ENCODE measurements at places on chromosomes 2 and 18. TPM values are rescaled to one million over a fixed set of nuclear protein-coding genes. Genes with fewer than 3 reads are reported as not detected.

DNA sequence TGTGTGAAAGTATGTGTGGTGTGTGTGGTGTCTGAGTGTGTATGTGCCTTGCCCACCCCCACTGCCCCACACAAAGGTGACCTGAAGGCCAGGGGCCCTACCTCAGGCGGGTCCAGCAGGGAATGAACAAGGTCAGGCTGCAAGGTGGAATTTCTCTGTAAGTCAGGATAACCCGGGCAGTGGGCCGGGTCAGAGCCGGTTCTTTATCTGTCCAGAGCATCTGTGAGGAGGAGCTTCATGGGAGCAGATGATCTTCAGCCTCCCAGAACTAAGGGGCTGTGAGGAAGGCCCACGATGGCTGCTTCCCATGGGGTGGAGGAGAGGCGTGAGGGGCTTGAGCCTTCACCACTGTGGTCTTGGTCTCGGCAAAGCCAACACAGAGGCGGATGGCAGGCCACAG lies 150.3 kb downstream of the TFCP2L1 start:
- no peaks in the 10 kb centered on the region for H3K4me1 ChIP-seq
- H3K27me3 ChIP-seq = no peaks in the 10 kb centered on the region
- H3K4me3 ChIP-seq = no peak overlapping the region

- H3K4me3 ChIP-seq = no peak overlapping the region
- no peak for DNase-seq
- no peaks in the 10 kb centered on the region for H3K36me3 ChIP-seq
- no peaks in the 10 kb centered on the region for H3K4me1 ChIP-seq
Observed at GRCh38 chr2:203432811-203433210, 102.3 kb downstream of the RAPH1 start.

GRCh38 chr2:115946891-115947290 lies 1504.5 kb downstream of the DPP10 start:
- no peaks in the 10 kb centered on the region for H3K27me3 ChIP-seq
- no peak overlapping the region for H3K27ac ChIP-seq
- H3K4me1 ChIP-seq = no peaks in the 10 kb centered on the region
- H3K4me3 ChIP-seq = no peak overlapping the region
- H3K36me3 ChIP-seq = no peaks in the 10 kb centered on the region
- no peak for DNase-seq

DNA sequence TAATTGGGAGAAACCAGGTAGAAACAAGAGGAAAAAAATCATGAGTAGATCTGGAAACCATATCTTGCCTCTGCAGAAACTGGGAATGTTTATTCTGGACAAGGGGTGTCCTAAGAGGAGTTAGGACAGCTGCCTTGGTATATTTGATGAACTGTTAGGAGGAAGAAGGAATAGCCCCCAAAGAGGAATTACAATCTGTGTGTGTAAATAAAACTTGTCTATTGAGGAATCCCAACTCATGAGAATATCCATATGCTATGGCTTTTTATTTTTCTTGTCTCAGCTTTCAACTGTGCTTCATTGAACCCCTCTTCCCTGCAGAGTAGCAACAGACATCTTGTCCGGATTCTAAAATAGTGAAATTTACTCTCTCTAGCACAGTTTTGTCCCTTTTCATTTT lies 423.5 kb upstream of the SLC14A2 start:
- no peaks in the 10 kb centered on the region for H3K36me3 ChIP-seq
- no peaks in the 10 kb centered on the region for H3K27me3 ChIP-seq
- no peak overlapping the region for H3K4me3 ChIP-seq
- H3K4me1 ChIP-seq = no peaks in the 10 kb centered on the region

- H3K4me1 ChIP-seq = no peaks in the 10 kb centered on the region
- no peak for DNase-seq
- peak overlapping the region; percentile 80 for H3K4me3 ChIP-seq
- H3K27ac ChIP-seq = peak overlapping the region; percentile 93
Observed at GRCh38 chr2:159713631-159714246, 1.4 kb downstream of the MARCHF7 start.

GRCh38 chr2:151334082-151334815 lies 23.1 kb upstream of the TNFAIP6 start:
- H3K36me3 ChIP-seq = no peaks in the 10 kb centered on the region
- DNase-seq = no peak
- no peak overlapping the region for H3K4me3 ChIP-seq
- no peak overlapping the region for H3K27ac ChIP-seq

DNA sequence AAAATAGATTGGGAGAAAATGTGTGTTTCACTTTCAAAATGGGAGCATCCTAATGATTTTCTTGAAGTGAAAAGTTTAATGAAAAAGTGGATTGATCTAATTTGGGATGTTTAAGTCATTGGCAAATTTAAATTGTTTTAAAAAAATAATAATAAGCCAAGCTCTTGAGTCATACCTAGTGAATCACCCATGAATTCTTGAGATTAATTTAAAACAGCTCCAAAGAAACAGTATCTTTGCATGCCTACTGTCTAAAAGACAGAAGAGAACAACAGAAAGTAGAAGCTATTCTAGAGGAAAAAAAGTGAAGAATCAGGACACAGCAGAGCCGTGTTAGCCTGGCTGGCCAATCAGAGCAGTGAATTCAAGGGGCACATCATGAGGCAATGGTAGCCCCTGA lies 7.7 kb downstream of the ACVR1C start:
- no peaks in the 10 kb centered on the region for H3K27me3 ChIP-seq
- no peaks in the 10 kb centered on the region for H3K4me1 ChIP-seq
- no peak overlapping the region for H3K4me3 ChIP-seq
- H3K36me3 ChIP-seq = no peaks in the 10 kb centered on the region
- DNase-seq = no peak
- no peak overlapping the region for H3K27ac ChIP-seq

- DNase-seq = no peak
- peaks cover 7% of the 10 kb centered on the region for H3K4me1 ChIP-seq
- H3K27ac ChIP-seq = no peak overlapping the region
- no peak overlapping the region for H3K4me3 ChIP-seq
Observed at GRCh38 chr2:58042486-58042970, 4.1 kb upstream of the VRK2 start.

- peaks cover 10% of the 10 kb centered on the region for H3K4me1 ChIP-seq
Observed at GRCh38 chr18:44823286-44823685, 142.6 kb downstream of the SETBP1 start.

GRCh38 chr2:19362755-19363473 lies 4.5 kb upstream of the OSR1 start:
- DNase-seq = peak; percentile 84
- no peaks in the 10 kb centered on the region for H3K36me3 ChIP-seq
- H3K4me3 ChIP-seq = peak overlapping the region; percentile 52
- H3K27ac ChIP-seq = peak overlapping the region; percentile 61
- H3K27me3 ChIP-seq = no peaks in the 10 kb centered on the region

DNA sequence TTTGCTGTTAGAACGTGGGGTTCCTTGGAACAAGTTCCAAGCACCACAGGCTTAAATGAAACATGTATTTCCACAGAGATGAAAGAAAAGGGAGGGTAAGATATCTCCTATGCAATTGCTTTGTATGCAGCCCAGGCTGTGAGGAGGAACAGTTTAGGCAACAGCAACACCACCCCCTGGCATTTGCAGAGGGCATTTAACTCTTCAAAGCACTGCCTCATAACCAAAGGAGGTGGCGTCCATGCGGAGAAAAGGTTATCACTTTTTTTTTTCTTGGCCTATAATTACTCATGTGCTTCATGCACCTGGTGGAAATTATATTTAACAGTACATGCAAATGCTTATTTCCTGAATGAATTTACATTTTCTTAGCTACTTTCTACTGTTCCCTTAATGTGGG lies 286.0 kb downstream of the LPIN1 start:
- no peak for DNase-seq
- no peaks in the 10 kb centered on the region for H3K36me3 ChIP-seq
- H3K27me3 ChIP-seq = no peaks in the 10 kb centered on the region
- no peak overlapping the region for H3K4me3 ChIP-seq
- H3K4me1 ChIP-seq = no peaks in the 10 kb centered on the region
- no peak overlapping the region for H3K27ac ChIP-seq

DNA sequence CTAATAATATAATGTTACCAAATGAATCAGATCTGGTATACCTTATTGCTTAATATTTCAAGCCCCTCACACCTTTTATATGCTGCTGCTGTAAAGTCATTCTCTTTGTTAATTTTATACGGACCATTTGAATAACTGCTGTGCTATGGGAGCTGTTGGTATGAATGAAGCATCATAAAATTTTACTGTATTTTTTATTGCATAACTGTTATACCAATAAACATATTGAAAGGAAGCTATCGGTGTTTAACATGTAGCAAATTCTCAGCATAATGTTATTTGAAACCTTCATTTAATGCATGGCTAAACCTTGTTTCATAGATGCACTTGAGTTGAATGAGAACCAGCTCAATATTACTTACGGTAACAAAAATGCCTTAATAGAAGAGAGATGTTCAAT lies 1040.3 kb downstream of the SOCS6 start:
- no peaks in the 10 kb centered on the region for H3K4me1 ChIP-seq
- no peak overlapping the region for H3K4me3 ChIP-seq
- no peaks in the 10 kb centered on the region for H3K27me3 ChIP-seq
- no peak for DNase-seq
- no peaks in the 10 kb centered on the region for H3K36me3 ChIP-seq

DNA sequence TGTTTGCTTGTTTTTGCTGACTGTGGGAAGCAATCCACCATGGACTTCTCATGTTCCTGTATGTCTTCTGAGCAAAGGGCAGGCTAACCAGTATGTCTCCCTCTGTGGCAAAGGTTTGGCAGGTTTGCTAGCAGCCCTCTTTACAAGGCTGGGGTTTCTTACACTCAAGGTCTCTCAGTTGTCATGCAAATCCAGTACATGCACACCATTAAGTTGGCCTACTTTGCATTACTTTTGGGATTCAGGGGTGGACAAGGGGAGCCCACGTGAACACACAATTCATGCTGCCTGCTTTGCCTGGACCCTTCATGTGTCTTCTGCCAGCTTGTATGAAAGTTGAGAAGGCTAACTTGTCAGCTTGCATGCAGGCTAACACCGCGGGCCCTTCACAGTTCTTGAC lies 134.9 kb downstream of the LRRTM4 start:
- DNase-seq = no peak
- no peaks in the 10 kb centered on the region for H3K4me1 ChIP-seq
- no peak overlapping the region for H3K4me3 ChIP-seq
- H3K36me3 ChIP-seq = no peaks in the 10 kb centered on the region

DNA sequence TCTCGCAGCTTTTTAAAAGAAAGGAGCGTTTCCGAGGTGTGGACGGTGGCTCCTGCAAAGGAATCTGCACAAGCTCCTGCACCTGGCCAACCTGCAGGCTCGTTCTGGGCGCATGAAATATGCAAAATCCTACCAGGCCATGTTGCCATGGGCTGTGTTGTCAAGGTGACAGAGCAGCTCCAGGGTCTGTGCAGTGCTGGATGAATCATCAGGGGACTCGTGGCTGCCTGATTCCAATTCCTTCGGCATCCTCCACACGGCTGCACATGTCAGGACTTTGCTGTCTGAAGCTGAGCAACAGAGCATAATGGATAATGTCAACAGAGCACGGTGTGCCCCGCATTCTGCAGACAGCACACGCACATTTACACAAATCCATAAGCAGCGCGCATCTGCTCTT lies 120.5 kb downstream of the EIPR1 start:
- no peak overlapping the region for H3K27ac ChIP-seq
- no peaks in the 10 kb centered on the region for H3K27me3 ChIP-seq
- no peak overlapping the region for H3K4me3 ChIP-seq
- H3K36me3 ChIP-seq = no peaks in the 10 kb centered on the region
- no peaks in the 10 kb centered on the region for H3K4me1 ChIP-seq

DNA sequence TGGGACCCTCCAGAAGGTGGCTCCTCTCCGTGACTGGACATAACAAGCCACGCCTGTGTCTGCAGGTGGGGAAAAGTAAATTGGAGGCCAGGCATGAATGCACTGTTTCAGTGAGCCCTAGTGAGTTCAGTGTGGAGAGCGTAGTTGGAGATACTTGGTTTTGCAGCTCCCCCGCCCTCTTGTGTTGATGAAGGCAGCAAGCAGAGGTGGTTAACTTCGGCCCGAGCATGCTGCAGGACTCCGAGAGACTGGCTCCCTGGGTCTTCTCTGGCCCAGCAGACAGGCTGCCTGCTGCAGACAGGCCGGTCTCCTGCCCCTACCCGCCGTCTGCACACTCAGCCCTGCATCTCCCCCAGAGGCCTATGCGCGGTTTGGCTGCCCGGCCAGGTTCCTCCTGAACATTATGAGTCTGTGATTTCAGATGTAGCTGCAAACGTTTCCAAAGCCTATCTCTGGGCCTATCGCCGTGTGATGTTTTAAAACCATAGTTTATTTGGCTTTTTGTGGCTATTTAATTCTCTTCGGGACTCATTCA lies 102.4 kb downstream of the LDLRAD4 start:
- H3K4me3 ChIP-seq = no peak overlapping the region
- DNase-seq = no peak
- no peaks in the 10 kb centered on the region for H3K27me3 ChIP-seq
- peak overlapping the region; percentile 45 for H3K27ac ChIP-seq
- no peaks in the 10 kb centered on the region for H3K36me3 ChIP-seq

- H3K36me3 ChIP-seq = no peaks in the 10 kb centered on the region
- no peaks in the 10 kb centered on the region for H3K27me3 ChIP-seq
- no peak overlapping the region for H3K4me3 ChIP-seq
- DNase-seq = no peak
- no peaks in the 10 kb centered on the region for H3K4me1 ChIP-seq
- H3K27ac ChIP-seq = no peak overlapping the region
Observed at GRCh38 chr2:191907545-191907944, 60.7 kb upstream of the CAVIN2 start.

DNA sequence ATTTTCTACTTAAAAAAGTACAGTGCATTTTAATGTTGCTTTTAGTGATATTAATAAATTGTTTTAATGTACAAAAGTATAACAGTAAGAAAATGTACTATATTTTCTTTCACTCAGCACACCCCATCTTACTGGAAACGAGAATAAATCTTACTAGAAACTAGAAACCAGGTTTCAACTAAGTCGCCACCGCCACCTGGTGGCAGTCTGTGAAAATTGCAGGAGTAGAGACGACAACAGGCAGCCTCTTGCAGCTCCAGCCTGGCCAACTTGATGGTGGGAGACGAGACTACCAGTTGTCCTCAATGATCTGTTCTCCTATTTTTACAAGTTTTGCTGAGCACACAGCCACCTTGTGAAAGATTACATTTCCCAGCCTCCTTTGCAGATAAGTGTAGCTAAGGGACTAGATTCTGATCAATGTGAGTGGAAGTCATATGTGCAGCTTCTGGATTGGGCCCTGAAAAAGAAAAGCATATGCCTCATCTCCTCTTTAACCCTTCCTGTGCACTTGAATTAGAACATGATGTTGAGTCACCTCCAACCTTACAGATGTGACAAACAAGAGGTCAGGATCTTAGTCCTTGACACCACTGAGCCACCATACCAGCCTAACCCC lies 8.7 kb downstream of the OTOF start:
- no peak overlapping the region for H3K27ac ChIP-seq
- H3K36me3 ChIP-seq = no peaks in the 10 kb centered on the region
- no peaks in the 10 kb centered on the region for H3K27me3 ChIP-seq
- no peak overlapping the region for H3K4me3 ChIP-seq
- H3K4me1 ChIP-seq = no peaks in the 10 kb centered on the region
- DNase-seq = no peak

Gene POTEC
- total RNA-seq = not detected

Gene OSR1
- total RNA-seq = 20.7 TPM

Gene UGT1A8
- total RNA-seq = not detected

Gene ZDBF2
- 9.7 TPM for total RNA-seq

Gene HOXD3
- total RNA-seq = 14.7 TPM

Gene GDF7
- 45.6 TPM for total RNA-seq

Gene NOTO
- not detected for total RNA-seq

Gene IGFBP2
- total RNA-seq = 398 TPM
